ENCODE measurements at places on chromosomes 5 and 9. TPM values are rescaled to one million over a fixed set of nuclear protein-coding genes. Genes with fewer than 3 reads are reported as not detected.

MLANA gene
- not detected for total RNA-seq

PTPN3 gene
- not detected for total RNA-seq

CDC25C gene
- total RNA-seq = 13.2 TPM

AQP3 gene
- 29.1 TPM for total RNA-seq

- peaks cover 9% of the 10 kb centered on the region for H3K36me3 ChIP-seq
- H3K27ac ChIP-seq = peak overlapping the region; percentile 93
- peak overlapping the region; percentile 94 for H3K4me3 ChIP-seq
- H3K27me3 ChIP-seq = no peaks in the 10 kb centered on the region
- peaks cover 31% of the 10 kb centered on the region for H3K4me1 ChIP-seq
Measured at GRCh38 chr5:149959406-149960236, 937 bp upstream of the SLC26A2 start.

GRCh38 chr5:169142264-169142970 is 158.5 kb downstream of the SLIT3 start:
- no peak for DNase-seq
- H3K27me3 ChIP-seq = peaks cover 2% of the 10 kb centered on the region
- H3K4me3 ChIP-seq = no peak overlapping the region
- no peaks in the 10 kb centered on the region for H3K36me3 ChIP-seq

DNA sequence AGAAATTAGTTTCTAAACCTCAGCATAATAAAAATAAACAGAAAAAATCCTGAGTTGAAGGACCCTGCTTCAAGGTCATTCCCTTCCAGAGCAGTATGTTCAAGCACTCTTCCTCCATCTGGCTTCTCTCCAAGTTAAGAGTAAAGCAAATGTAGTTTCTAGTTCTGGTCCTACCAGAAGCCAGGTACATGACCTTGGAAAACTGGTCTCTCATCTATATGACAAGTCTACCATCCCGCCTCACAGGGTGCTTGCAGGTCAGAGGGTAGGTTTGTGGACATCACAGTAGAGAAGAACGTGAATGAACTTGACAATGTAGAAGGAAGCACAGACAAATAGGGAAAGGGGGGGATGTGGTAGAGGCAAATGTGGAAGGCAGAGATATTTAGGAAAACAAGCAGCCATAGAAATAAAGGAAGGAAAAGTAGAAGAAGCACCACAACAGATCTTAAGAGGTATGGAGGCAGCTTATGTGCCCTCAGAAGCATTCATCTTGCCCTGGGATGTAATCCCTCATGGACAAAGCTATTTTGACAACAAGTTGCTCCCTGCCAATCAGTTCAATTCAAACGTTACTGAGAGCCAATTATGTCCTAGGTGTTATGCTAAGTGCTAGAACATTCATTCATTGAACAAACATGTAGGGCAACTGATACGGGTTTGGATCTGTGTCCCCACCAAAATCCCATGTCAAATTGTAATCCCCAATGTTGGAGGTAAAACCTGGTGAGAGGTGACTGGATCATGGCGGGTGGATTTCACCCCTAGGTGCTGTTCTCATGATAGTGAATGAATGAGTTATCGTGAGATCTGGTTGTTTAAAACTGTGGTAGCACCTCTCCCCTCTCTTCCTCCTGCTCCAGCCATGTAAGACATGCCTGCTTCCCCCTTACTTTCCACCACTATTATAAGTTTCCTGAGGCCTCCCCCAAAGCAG is 23.7 kb upstream of the CTNNAL1 start:
- no peaks in the 10 kb centered on the region for H3K27me3 ChIP-seq
- peaks cover 17% of the 10 kb centered on the region for H3K36me3 ChIP-seq
- no peak overlapping the region for H3K27ac ChIP-seq
- H3K4me3 ChIP-seq = no peak overlapping the region
- DNase-seq = no peak

DNA sequence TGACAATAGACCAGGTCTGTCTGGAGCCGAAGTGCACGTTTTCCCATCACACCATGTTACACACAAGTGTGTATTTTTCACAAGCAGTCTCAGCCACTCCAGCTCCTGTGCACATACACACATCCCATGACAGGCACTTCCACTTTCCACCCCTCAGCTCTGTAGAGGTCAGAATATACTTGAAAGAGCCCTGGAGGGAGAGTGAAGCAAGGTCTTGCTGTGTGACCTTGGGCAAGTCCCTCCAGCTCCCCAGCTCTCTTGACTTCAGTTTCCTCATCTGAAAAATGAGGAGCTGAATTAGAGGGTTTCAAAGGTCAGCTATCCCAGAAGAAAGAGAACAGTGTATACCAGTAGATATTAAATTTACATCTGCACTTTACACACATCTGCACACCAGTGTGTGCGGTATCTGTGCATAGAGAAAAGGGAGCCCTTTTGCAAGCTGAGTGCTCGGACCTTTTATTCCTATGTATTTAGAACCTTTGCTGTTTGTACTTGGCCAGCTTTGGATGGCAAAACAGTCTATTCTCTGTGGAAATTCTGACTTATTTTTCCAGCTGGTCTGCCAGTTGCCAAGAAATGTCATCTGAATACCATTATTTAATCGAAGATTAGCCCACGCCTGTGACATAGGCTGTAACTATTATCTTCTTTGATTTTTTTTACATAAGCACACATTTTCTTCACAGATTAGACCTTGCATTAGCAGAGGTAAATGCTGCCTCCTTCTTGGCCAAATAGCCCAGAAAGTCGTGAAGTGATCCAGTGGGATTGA is 528.0 kb downstream of the BNC2 start:
- no peak overlapping the region for H3K4me3 ChIP-seq
- peaks cover 3% of the 10 kb centered on the region for H3K27me3 ChIP-seq
- no peaks in the 10 kb centered on the region for H3K4me1 ChIP-seq
- no peaks in the 10 kb centered on the region for H3K36me3 ChIP-seq

DNA sequence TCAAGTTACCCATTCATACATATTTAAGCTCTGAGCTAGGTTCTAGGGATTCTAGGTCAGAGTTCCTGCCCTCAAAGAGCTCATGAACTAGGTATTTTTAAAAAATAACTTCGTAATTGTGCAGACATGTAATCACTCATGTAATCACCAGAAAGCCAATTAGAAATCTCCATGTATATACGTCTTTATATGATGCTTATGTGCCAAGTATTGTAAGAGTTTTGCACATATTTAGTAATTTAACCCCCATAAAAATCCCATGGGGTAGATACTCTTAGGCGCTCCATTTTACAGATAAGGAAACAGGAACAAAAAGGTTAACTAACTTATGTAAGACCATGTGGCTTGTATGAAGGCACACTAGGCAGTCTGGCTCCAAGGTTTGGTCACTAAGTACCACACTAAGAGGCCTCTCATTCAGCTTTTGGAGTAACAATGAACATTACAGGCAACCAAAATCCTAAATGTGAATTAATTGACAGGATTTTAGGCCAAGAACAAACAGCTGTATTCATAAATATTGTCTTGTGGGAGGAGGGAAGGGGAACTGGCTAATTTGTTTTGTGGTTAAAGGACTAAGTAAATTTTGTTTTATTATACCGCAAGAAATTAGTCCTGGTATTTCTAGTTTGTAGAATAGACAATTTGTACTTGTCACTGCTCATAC is 1.7 kb upstream of the OTULINL start:
- peaks cover 16% of the 10 kb centered on the region for H3K36me3 ChIP-seq
- peaks cover 22% of the 10 kb centered on the region for H3K4me1 ChIP-seq
- no peak overlapping the region for H3K4me3 ChIP-seq

DNA sequence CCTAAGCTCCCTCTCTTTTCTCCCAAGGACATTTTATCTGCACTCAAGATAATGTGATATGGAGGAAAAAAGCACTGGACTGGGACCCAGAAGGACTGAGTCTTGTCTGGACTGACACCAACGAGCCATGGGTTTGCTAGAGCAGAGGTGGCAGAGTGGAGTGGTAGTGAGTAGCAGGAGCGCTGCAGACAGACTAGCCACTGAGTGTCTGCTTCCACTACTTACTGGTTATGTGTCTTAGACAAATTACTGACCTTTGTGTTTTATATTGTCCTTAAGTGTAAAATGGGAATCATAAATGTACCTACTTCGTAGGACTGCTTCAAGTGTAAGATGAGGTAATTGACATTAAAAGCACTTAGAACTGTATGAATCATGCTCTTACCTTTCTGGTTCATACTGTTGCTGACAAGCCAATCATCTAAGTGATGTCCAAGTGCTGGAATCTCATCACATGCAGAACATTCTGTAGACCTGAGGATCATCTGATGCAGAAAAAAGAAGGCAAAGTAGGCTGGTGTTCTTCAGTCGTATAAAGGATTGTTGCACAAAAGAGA is 12.5 kb upstream of the PRLR start:
- H3K27ac ChIP-seq = no peak overlapping the region
- no peak overlapping the region for H3K4me3 ChIP-seq

DNA sequence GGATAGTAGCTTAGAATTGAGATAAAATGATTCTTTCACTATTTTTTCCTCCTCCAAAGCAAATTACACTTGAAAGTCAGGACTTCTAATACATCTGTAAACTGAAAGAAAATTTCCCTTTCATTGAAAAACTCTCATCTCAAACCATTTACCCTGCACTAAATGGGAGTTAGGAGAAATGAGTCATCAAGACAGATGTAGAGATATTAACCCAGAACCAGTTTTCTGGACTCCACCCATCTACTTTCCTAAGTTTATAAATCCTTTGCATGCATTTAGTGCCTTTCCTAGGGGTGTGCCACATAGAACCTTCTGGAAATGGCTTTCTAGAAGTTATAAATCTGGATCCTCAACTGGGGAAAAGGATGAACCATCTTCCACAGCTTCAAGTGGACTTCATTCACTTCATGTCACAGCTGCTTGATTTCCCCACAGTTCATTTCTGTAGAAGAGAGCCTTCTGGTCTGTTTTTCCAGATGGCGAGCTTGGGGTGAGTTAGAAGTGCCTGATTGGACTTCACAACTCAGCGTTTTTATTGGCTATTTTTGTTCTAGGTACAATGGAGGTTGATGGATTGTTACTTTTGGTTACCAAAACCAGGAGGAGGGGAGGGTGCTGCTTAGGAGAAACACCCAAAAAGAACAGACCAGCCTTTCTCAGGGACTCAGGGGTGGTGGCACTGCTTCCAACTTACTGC is 72.5 kb upstream of the GPR151 start:
- H3K27me3 ChIP-seq = peaks cover 8% of the 10 kb centered on the region
- no peaks in the 10 kb centered on the region for H3K36me3 ChIP-seq
- H3K27ac ChIP-seq = no peak overlapping the region
- no peak overlapping the region for H3K4me3 ChIP-seq

DNA sequence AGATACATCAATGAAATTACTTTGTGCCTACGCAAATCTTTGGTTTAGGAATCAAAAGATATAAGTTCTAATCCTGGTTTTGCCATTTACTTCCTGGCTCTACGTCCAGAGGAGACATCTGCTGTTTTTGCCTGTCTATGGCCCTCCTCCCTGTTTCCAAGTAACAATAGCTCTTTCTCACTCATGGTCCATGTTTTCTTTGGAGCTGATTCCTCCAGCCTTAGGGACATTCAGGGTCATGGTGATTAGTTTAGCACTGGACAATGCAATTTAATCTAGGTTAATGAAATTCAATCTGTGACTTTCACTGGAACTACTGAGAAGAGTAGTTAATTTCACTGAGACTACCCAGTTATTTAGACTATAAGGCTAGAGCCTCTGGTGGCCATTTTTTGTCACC is 170.6 kb downstream of the SEMA6A start:
- no peaks in the 10 kb centered on the region for H3K4me1 ChIP-seq
- no peaks in the 10 kb centered on the region for H3K36me3 ChIP-seq
- no peaks in the 10 kb centered on the region for H3K27me3 ChIP-seq
- no peak overlapping the region for H3K27ac ChIP-seq
- no peak overlapping the region for H3K4me3 ChIP-seq

DNA sequence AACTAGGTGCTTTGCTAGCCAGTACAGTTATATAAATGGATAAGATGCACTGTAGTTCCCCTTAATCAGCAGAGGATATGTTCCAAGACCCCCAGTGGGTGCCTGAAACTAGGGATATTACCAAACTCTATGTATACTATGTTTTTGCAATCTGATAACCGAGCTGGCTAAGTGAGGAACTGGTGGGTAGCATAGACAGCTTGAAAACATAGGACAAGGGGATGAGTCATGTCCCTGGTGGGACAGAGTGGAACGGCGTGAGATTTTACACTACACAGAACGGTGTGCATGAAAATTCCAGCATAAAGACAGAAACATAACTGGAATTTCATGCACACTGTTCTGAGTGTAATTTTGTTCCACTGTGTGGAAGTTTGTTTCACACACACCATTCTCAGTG is 86.9 kb downstream of the BASP1 start:
- H3K36me3 ChIP-seq = no peaks in the 10 kb centered on the region
- no peak for DNase-seq
- no peaks in the 10 kb centered on the region for H3K27me3 ChIP-seq
- no peaks in the 10 kb centered on the region for H3K4me1 ChIP-seq
- H3K27ac ChIP-seq = no peak overlapping the region

DNA sequence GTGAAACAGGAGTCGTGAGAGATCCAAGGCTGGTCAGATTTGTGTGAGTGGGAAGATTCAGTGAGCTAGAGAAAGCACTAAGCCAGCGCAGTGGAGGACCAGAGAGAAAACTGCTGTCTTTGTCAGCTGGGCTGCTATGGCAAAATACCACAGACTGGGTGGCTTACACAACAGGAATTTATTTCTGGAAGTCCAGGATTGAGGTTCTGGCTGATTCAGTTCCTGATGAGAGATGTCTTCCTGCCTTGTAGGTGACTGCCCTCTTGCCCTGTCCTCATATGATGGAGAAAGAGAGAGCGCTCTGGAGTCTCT is 24.2 kb upstream of the ANKRD33B start:
- no peak overlapping the region for H3K4me3 ChIP-seq
- H3K27ac ChIP-seq = no peak overlapping the region
- no peaks in the 10 kb centered on the region for H3K36me3 ChIP-seq
- H3K27me3 ChIP-seq = peaks cover 19% of the 10 kb centered on the region

DNA sequence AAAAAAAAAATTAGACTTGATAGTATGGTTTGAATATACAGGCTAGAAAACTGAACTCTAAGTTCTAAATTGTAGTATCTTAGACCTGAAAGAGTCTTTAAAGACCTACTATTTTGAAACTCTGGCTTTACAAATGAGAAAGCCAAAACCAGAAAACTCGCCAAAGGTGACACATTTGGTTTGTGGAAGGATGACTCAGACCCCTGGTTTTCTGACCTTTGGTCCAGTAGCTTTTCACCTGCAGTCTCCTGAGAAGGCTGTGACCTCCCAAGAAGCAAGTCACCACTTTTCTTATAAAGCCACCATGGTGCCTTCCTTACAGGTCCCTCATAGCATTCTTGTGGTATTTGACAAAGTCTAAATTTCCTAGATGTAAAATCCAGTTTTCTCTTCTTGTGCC is 102.1 kb upstream of the CEP78 start:
- peaks cover 15% of the 10 kb centered on the region for H3K4me1 ChIP-seq
- peaks cover 16% of the 10 kb centered on the region for H3K36me3 ChIP-seq
- no peak for DNase-seq
- no peaks in the 10 kb centered on the region for H3K27me3 ChIP-seq

- H3K27ac ChIP-seq = no peak overlapping the region
- peaks cover 71% of the 10 kb centered on the region for H3K27me3 ChIP-seq
- H3K36me3 ChIP-seq = peaks cover 9% of the 10 kb centered on the region
- no peak for DNase-seq
Measured at GRCh38 chr9:22009506-22009867, 382 bp upstream of the CDKN2B start.

- H3K27ac ChIP-seq = no peak overlapping the region
- no peak overlapping the region for H3K4me3 ChIP-seq
- H3K4me1 ChIP-seq = no peaks in the 10 kb centered on the region
Measured at GRCh38 chr5:69512740-69513260, 20.2 kb downstream of the OCLN start.
